ENCODE measurements at places on chromosomes 3 and 15.

- no peak for DNase-seq
These were observed 76.8 kb downstream of the EPHB1 start for GRCh38 chr3:134871818-134872217.

DNA sequence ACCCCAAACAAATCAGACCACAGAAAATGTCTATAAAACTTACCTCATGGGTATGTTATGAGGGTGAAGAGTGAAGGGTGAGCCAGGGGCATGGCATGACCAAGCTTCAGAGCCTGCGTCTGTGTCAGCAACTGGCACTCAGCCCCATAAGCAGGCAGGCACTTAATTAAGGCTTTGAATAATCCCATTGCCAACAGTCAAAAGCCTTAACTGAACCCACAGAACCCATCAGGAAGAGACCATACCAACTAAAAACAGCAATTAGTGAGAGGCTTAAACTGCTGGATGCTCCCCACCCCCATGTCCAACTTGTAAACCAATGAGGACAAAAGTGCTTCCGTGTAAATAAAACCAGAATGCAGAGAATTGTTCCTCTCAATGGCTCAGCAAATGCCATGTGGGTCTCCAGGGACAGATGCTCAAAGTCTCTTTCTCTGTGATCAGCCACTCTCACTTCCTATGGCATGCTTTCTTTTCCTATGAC lies 126.0 kb downstream of the MYLK start:
- DNase-seq, result no peak

GRCh38 chr3:51813539-51813938 lies 34.5 kb upstream of the IQCF6 start:
- DNase-seq, result no peak

- no peak for DNase-seq
These were observed 378.0 kb downstream of the LSAMP start for GRCh38 chr3:116067326-116067725.

Measured in stimulated activated CD8-positive, alpha-beta memory T cell treated with anti-CD3 and anti-CD28 coated beads, Interleukin-7, amount 100 ng/mL, for 24 hours (primary cell).